ENCODE measurements at places on chromosomes 13 and 19. TPM values are rescaled to one million over a fixed set of nuclear protein-coding genes. Genes with fewer than 3 reads are reported as not detected.

Gene POP4
- total RNA-seq: 49.4 TPM

- DNase-seq: no peak
Observed at GRCh38 chr19:30649934-30650614, 277.9 kb downstream of the ZNF536 start.

DNA sequence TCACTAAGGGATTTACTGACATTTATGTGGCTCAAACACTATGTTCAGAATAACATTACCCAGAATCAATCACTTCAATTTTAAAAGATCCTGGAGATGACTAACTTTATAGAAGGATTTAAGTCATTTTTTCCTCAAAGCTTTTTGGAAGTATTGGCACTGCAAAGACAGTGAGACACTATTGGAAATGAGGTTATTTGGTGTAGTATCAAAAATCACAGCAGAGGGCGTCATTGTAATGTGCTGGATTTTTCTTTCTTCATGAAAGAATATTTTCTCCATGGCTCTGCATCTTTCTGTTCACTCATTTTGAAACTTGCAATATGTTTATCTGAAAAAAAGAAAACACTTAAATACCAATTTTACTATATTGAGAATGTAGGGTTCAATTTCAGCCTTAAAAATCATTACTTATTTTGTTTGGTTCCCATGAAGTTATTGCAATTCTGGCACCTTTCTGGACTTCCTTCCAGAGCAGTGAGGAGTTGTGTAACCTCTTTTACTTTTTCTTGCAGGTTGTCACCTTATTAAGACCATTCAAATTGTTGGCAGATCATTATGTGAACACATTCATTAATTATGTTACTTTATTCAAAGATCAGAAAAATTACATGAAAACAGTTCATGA, 3.7 kb upstream of the CSNK1A1L start:
- DNase-seq: no peak

DNA sequence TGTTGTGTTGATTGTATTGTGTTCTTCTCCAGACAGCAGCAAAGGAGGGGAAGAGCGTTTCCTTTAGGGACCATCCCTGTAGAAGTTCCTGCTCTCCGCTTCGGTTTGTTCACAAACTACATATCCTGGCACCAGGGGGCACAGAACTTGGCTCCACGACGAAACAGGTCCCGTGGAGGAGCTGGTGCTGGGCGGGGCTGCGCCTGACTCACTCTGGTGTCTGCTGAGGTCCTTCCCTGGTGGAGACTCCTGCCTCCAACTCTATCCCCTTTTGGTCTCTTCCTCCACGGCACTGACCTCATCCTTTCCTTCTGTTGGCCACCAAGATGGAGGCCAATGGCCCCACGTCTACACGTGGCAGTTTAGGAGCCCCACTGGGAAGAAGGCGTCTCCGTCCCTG, 14.7 kb downstream of the TMPRSS9 start:
- DNase-seq: no peak

GRCh38 chr19:46990991-46991676, 28.5 kb upstream of the NPAS1 start:
- DNase-seq: no peak

Gene SYT5
- total RNA-seq: not detected

- DNase-seq: peak; percentile 86
Observed at GRCh38 chr13:113951246-113951999, 22.5 kb downstream of the C13orf46 start.

GRCh38 chr19:33394006-33394722, 20.7 kb downstream of the CEBPG start:
- no peak for DNase-seq
